ENCODE measurements at places on chromosomes 3 and 15.

DNA sequence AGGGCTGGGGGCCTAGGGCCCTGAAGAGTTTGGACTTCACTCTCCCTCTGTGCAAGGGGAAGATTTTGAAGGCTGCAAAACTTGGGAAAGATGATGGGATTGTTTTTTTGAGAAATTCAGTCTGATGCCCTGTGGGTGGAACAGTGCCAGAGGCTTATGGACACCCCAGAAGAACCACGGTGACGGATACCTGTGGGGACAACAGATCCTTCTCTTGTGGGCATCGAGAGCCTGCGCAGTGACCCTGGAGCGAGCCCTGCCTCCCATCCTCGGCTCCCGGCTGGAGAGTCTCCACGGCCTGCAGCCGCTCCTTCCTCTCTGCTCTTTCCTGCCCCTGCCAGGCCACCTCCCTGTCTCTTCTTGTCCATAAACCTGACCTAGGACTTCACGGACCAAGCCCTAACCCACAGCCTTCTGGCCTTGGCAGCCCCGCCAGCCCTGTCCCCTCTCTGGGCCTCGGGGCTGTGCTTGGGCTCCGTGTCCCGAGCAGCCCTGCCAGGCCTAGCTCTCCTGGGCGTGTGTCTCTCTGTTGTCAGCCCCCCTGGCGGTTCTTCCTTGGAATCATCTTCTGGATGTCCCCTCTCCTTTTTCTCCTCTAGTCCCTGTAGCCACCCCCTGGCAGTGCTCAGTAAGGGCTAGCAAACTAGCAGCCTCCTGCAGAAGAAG, 98.4 kb downstream of the VGLL4 start:
- H3K4me1 ChIP-seq: no peaks in the 10 kb centered on the region
- no peak overlapping the region for H3K4me3 ChIP-seq
- no peak overlapping the region for H3K27ac ChIP-seq
- peaks cover 15% of the 10 kb centered on the region for H3K36me3 ChIP-seq
- DNase-seq: no peak

DNA sequence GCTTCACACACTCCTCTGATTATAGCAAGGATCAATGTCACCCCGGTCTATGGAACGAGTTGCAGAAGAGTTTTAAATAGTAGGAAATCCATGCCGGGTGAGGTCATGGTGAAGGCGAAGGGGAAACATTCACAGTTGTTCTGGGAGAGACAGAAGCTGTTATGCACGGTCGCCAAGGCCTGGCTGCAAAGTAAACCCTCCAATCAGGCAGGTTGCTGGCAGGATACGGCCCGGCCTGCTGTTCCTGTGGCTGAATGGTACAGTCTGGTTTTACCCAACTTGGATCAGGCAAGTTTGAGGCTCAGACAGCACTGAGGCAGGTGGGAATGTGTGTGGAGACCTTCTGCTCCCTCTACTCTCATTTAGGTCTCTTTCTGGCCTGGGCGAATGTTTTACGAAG, 45.3 kb upstream of the ATP2B2 start:
- no peaks in the 10 kb centered on the region for H3K27me3 ChIP-seq
- peaks cover 36% of the 10 kb centered on the region for H3K4me1 ChIP-seq
- H3K27ac ChIP-seq: no peak overlapping the region
- H3K36me3 ChIP-seq: no peaks in the 10 kb centered on the region
- no peak for DNase-seq

- peaks cover 1% of the 10 kb centered on the region for H3K4me1 ChIP-seq
- no peak overlapping the region for H3K4me3 ChIP-seq
- DNase-seq: no peak
Measured at GRCh38 chr15:99961011-99961441, 227.8 kb upstream of the LYSMD4 start.

- no peaks in the 10 kb centered on the region for H3K36me3 ChIP-seq
- no peak for DNase-seq
- peaks cover 23% of the 10 kb centered on the region for H3K4me1 ChIP-seq
- no peak overlapping the region for H3K27ac ChIP-seq
- H3K27me3 ChIP-seq: peaks cover 8% of the 10 kb centered on the region
Measured at GRCh38 chr15:72112805-72113204, 5.1 kb downstream of the MYO9A start.

- no peak for DNase-seq
- no peaks in the 10 kb centered on the region for H3K27me3 ChIP-seq
- no peak overlapping the region for H3K4me3 ChIP-seq
- H3K36me3 ChIP-seq: no peaks in the 10 kb centered on the region
- H3K4me1 ChIP-seq: peaks cover 36% of the 10 kb centered on the region
- no peak overlapping the region for H3K27ac ChIP-seq
Measured at GRCh38 chr15:98684436-98684835, 36.1 kb downstream of the IGF1R start.

- no peaks in the 10 kb centered on the region for H3K27me3 ChIP-seq
- peaks cover 61% of the 10 kb centered on the region for H3K4me1 ChIP-seq
- peak overlapping the region; percentile 73 for H3K27ac ChIP-seq
- no peak overlapping the region for H3K4me3 ChIP-seq
Measured at GRCh38 chr3:129228891-129229585, 20.4 kb upstream of the COPG1 start.
